ENCODE measurements at places on chromosomes 5 and 9. TPM values are rescaled to one million over a fixed set of nuclear protein-coding genes. Genes with fewer than 3 reads are reported as not detected.

LIFR gene
- total RNA-seq: 6.9 TPM

- ATAC-seq: peak; percentile 28
Measured at GRCh38 chr9:119026120-119026519, 343.1 kb downstream of the BRINP1 start.

PCDHA11 gene
- total RNA-seq: not detected

CYSRT1 gene
- total RNA-seq: 156 TPM

- ATAC-seq: no peak
Measured at GRCh38 chr9:83188277-83188676, 125.3 kb upstream of the RASEF start.

- ATAC-seq: no peak
Measured at GRCh38 chr5:58950224-58950623, 367.3 kb downstream of the RAB3C start.

DNA sequence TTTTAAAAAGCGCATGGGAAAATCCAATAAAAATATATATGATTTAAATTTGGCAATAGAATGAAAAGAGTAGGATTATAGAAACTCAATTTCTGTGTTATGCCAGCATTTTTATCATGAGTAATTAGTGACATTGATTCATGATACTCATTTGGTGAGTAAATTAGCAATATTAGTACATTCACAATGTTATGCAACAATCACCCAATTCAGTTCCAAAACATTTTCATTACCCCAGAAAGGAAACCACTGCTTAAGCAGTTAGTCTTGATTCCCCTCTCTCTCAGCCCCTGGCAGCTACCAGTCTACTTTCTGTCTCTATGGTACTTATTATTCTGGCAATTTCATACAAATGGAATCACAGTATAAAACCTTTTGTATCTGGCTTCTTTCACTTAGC is 27.0 kb downstream of the OSMR start:
- no peak for ATAC-seq

GRCh38 chr9:18362901-18363685 is 110.9 kb upstream of the ADAMTSL1 start:
- no peak for ATAC-seq

GRCh38 chr5:41738710-41739354 is 131.4 kb downstream of the OXCT1 start:
- ATAC-seq: no peak

GRCh38 chr9:87554171-87554910 is 56.7 kb downstream of the DAPK1 start:
- no peak for ATAC-seq

DNA sequence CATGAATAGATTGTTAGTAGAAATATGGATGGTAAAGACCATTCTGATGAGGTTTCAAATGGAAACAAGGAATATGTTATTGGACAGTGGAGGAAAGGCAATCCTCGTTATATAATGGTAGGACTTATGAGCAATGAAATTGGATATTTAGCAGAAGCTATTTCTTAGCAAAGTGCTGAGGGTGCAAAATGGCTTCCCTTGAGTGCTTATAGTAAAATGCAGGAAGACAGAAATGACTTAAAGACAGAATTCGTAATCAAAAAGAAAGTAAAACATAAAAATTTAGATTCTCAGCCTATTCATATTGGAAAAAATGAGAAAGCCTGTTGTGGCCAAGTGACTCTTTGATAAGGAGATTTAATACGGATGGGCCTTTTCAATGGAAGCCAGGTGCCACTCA is 102.1 kb upstream of the ADRA1B start:
- ATAC-seq: no peak

DNA sequence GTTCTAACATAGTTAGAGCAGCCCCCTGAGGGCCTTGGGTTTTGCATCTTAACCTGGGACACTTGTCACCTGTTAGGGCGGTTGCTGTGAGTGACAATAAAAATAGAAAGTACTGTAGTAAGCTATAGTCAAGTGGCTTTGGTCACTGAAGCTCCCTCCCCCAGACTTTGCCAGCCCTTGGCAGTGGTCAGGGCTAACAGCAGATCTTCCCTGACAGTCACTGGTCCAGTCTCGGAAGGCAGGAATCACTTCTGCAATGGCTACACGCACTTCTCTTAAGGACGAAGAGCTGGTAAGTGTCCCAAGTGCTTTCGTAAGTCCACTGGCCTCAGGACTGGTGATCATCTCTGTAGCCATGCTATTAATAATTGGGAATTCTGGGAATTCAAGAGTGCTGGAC is 115.0 kb upstream of the RUSC2 start:
- ATAC-seq: no peak
